Posterior vena cava (tissue), 2 donors: ENCODE measurements at places on chromosomes 2 and 18. TPM values are rescaled to one million over a fixed set of nuclear protein-coding genes. Genes with fewer than 3 reads are reported as not detected.

GRCh38 chr2:205696927-205697441, 14.7 kb downstream of the NRP2 start:
- DNase-seq = no peak

DNA sequence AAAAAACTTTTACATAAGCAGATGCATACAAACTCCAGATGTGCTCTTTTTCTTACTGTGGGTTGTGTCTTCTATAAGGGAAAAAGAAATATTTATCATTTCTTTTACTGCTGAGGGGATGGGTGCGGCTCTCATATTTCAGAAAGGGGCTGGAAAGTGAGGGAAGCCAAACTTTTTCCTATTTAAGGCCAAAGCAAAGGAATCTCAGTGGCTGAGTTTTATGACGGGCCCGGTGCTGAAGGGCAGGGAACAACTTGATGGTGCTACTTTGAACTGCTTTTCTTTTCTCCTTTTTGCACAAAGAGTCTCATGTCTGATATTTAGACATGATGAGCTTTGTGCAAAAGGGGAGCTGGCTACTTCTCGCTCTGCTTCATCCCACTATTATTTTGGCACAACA, at the start of gene COL3A1:
Gene COL3A1 (plus strand): TSS at position 210 of the 400 bp plus-strand sequence. CDS start 117 bp downstream, at position 327.
- DNase-seq = peak; percentile 83

DNA sequence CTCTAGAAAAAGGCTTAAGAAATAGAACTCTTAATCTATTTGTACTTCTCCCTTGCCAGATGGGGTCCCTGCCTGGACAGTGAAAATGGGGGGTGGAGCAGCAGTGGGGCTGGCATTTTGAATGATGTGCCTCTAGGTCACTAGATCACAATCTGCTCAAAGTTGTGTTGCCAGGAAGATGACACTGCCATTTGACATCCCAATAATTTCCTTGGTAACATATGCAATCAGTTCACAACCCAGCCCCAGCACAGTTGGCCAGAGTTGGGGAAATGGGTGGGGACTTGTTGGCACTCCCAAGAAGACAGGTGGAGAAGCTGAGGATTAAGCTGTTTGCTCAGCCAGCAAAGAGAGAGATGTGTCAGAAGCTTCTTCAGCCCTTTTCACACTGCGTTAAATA, 558.3 kb upstream of the KLHL29 start:
- no peak for DNase-seq

GRCh38 chr2:106296182-106296815, 102.2 kb upstream of the UXS1 start:
- no peak for DNase-seq

The CTNNA2 gene
- not detected for total RNA-seq

- peak; percentile 74 for DNase-seq
These were observed 82.6 kb downstream of the RRM2 start for GRCh38 chr2:10205162-10205475.
